ENCODE measurements at places on chromosomes 4 and X.

DNA sequence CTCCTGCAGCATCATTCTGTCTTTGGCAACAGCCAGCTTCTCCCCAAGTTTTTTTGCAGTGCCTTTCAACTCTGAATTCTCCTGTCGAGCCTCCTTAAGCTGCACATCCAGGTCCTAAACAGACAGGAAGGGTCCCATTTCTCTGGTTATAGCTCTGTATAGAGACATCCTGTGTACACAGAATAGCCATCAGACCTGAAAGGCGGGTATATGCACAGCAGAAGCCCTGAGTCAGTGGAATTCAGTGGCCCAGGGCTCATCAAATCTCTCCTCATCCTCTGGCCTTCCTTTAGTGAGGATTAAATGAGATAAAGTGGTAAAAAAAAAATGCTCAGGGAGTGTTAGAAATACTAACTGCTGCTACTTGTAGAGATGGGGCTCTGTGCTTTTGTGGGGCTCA is 73.8 kb downstream of the FAM184B start:
- DNase-seq = no peak

DNA sequence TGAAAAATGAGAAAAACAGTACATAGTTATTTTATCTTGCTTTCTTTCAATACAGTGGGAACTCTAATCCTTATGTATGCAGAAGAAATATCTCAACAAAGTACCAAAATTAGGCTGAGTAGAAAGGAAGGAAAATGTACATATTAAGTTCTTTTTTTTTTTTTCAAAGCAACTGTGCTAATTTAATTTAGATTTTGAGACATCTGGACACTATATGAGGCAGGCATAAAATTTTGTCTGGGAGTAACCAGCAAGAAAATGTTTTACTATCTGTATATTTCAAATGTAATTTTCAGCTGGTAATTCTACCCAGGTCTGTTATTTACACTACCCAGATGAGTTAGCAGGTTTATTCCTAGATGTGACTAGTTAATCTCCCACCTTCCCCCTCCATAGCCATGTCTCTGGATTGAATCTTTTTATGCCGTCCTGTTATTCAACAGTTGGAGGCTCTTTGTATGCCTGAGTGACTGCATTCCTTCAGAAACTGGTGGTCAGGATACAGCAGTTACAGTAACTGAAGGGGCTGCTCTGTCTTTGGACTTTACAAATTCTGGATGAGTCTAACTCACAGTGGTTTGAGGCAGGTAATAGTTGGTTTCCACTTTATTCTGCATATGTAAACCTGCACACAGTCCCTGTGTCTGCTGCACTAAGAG is 633.6 kb downstream of the PCDH18 start:
- no peak for DNase-seq

DNA sequence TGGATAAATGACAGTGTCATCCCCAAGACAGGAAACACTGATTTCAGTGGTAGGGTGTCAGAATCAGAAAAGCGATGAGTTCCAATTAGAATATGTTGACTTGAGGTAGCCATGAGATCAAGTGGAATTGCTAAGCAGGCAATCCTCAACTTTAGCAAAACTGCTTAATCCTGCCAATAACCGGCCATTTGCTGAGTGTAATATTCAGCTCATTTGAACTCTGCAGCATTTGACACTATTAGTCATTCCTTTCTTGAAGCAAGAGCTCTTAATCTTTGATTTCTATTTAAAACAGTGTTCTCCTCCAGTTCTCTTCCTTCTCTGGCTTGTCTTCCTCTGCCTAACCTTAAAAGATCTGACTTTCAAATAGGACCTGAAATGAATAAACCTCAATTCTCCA is 68.7 kb upstream of the DCLK2 start:
- DNase-seq = no peak

DNA sequence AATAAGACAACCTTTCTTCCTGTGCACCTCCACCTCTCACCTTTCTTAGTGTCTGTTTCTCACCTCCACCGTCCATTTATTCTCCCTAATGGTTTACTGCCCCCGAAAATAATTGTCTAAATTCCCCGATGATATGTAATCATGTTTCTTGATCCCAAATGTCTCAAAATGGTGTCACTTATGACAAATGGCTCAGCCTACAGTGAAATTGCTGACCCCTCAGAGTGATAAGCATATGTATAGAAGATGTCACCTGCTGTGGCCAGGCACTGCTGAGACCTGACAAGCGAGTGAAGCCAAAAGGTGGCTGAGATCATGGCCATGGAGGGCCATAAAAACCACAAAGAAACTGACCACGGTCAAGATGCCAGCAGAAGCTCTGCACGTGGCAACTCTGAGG is 35.7 kb downstream of the MSL3 start:
- no peak for DNase-seq

DNA sequence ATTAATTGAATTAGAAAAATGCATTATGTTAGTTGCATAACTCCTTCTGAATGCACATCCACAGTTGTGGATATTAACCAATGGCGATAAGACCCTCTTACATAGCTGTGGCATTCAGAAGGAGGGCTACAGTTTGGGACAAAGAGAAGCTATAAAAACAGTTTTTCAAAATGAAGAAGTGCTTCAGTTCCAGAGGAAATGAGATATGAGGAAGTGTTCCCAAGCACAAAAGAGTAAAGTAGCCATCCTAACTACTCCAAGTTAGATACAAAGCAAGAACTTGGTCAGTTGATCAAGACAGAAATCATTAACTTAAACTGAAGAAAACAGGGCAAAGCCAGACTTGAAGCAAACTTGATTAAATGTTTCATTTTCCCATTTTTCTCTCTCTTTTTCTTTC is 17.2 kb upstream of the ADGRL3 start:
- DNase-seq = no peak
